NCI-H1930 (cell line): ENCODE measurements at places on chromosomes 5 and 9.

DNA sequence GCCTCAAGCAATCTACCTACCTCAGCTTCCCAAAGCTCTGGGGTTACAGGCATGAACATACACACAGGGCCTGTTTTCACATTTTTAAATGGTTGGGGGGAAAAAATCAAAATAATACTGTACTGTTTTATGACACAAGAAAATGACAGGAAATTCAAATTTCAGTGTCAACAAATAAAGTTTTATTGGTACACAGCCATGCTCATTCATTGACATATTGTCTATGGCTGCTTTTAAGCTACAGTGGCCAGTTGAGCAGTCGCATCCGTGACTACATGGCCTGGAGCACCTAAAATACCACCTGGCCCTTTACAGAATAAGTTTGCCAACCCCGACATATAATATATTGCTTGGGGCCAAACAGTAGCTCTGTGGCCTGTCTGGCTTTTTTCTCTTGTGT, 56.4 kb upstream of the GGTA1 start:
- no peak for DNase-seq

- no peak for DNase-seq
These were observed 45.3 kb downstream of the FNIP1 start for GRCh38 chr5:131751506-131751905.

DNA sequence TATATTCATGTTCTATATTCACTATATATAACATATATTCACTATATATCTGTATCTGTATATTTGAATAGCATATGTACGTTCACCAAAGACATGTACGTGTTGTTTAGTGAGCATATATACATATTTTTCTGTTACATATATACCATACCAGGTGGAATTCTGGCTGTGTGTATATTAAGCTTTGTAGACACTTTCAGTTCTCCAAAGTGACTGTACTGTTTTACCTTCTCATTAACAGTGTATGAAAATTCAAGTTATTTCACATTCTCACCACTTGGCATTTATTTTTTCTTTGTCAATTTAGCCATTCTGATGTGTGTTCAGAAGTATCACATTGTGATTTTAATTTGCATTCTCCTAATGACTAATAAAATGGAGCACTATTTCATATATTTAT, 52.2 kb downstream of the DROSHA start:
- no peak for DNase-seq

- DNase-seq, result no peak
These were observed 40.6 kb downstream of the EXOC3 start for GRCh38 chr5:483434-484140.

DNA sequence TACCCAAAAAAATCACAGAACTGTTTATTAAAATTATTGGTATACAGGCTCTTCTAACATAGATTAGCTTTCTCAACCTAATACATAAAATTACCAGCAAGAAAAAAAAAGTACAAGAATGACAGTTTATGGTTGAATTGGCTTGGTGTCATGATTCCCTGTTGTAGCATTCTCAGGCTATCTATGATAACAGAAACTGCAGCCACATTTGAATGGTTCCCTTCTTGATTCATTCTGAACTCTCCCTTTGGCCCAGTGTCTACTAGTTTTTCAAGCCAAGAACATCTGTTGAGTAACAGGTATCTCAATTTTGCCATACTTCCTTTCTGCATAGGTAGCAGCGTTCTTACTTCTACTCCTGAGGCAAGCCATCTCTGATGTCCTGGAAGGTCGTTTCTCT, 3.0 kb downstream of the SPIN1 start:
- DNase-seq, result no peak

- no peak for DNase-seq
These were observed 70.8 kb downstream of the WWC1 start for GRCh38 chr5:168362097-168362885.

DNA sequence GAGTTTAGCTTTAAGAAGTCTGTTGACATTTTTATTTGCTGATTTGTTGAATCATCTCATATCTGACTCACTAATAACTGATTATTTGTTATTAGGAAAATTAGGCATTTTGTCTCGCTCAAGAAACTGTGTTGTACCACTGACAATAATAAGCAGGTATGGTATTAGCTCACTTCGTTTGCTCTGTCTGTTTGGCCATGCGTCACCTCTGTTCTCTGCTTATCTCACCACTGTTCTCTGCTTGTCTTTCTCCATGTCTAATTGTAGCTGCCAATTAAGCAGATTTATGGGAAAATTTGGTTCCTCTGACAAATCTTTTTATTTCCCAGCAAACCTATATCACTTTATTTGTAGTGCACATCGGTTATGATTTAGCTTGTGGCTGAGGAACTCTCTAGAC, 138.9 kb downstream of the WDR41 start:
- DNase-seq, result no peak

DNA sequence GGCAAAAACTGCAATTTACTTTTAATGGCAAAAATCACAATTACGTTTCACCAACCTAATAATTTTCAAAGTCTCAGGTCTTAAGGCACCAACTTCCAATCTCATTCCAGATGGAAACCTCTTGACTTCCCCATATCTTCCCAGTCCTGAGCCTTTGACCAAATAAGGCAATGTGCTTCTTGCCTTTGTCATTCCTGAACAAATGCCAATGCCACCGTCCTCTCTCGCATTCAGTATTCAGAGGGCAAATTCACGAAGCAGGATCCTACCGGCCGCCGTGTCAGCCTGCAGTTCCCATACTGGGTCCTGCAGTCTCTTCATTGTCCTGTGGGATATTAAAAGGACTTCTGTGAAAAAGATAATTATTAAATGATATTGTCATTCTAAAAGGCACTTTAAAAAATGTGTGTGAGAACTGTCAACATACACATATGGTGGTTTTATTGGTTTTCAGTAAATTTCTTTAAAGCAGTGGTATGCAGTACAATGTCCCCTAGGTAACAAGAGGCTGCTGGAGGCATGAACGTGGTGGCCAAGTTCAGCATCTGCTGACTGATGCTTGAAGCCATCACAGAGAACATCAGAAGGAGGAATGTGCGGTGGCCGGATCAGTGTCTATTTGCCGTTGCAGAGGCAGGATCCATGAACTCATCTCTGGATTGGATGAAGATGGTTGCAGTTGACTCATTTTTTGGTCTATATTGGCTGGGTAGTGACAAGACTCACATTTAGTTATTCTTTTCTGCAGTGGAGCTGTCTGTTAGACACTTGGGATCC, 101.4 kb upstream of the IRX4 start:
- no peak for DNase-seq

DNA sequence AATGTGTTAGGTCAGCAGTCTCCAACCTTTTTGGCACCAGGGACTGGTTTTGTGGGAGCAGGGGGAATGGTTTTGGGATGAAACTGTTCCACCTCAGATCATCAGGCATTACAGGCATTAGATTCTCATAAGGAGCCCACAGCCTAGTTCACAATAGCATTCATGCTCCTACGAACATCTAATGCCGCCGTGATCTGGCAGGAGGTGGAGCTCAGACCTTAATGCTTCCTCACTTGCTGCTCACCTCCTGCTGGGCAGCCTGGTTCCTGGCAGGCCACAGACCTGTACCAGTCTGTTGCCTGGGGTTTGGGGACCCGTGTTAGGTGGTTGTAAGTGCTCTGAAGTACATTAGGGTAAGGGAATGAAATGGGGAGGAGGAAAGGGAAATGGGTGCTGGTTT, 9.7 kb upstream of the CTNNA1 start:
- no peak for DNase-seq

DNA sequence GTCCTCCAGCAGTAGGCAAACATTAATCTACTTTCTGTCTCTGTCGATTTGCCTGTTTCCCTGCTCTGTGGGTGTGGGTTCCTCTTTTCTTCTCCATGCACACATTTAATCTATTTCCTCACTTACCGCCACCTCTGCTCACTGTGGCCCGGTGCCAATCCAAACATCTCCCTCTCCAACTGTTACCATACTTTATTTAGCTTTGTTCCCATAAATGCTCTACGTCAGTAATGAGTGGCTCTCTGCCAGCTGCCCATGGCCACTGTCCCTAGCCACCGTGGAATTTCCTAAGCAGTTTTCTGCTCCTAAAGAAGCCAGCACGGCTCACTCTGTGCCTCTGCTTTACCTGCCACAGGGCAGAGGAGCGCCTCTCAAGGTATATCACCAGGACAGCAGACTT, 19.5 kb upstream of the GOLPH3 start:
- peak; percentile 58 for DNase-seq

GRCh38 chr5:37005252-37005651, 128.7 kb downstream of the NIPBL start:
- no peak for DNase-seq

DNA sequence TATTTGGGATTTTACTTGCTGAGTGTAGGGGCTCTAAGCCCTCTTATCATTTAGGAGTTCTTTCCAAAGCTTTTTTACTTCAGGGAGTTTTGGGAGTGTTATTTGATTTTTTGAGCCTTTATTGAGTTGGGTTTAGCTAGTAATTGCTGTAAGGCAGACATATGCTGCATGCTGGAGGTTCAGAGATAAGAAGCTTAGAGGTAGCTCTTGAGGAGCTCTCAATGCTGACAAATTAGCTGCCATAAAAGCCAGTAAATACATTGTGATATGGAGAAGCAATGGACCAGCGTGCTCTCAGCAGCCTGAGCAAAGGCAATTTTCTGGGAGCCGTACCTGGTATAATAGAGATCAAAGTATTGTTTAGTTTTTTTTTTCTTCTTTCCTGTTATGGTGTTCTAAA, 11.6 kb downstream of the ARHGEF28 start:
- no peak for DNase-seq

- DNase-seq, result no peak
These were observed 70.3 kb upstream of the MAP1B start for GRCh38 chr5:72036951-72037350.

- DNase-seq, result peak; percentile 44
These were observed 148.4 kb downstream of the MAPKAP1 start for GRCh38 chr9:125558453-125559092.

GRCh38 chr5:24643880-24644279, 898 bp downstream of the CDH10 start:
- no peak for DNase-seq

DNA sequence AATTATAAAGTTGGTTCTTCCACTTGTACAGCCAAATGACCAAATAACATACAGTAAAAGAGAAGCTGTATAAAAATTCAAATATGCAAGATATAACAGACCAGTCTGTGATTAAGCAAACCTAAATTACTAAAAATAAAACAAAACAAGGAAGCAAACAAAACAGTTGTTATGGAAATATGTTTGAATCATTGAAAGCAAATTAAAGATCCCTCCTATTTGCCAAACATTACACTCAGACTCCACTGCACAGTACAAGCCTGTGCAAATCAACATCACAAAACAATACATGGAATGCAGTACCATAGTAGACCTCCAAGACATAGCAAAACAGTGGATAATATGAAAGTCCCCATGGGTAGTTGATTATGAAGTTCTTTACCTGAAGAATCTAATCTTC, 288.1 kb upstream of the PTGER4 start:
- no peak for DNase-seq

GRCh38 chr5:76050134-76050533, 33.0 kb upstream of the SV2C start:
- no peak for DNase-seq

DNA sequence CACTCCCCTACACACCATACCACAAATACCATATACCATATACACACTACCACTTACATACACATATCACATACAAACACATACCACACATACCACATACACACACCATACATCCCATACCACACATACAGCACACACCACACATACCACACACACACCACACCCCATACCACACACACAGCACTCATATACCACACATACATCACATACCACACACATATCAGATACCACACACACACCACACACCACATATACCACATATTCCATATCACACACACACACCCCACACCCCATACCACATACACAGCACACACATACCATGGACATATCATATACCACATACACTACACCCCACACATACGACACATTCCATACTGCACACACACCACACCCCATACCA, 276.6 kb downstream of the GADD45G start:
- no peak for DNase-seq

GRCh38 chr5:132434416-132435286, 55.9 kb downstream of the IRF1 start:
- no peak for DNase-seq

GRCh38 chr9:132622159-132622558, 39.8 kb downstream of the BARHL1 start:
- no peak for DNase-seq

GRCh38 chr5:171418982-171419687, at the start of gene FGF18:
FGF18 (plus strand) TSS chr5:171419647; CDS start chr5:171420200, 553 bp downstream.
- DNase-seq, result peak; percentile 35

- DNase-seq, result no peak
These were observed 278.8 kb downstream of the GAS1 start for GRCh38 chr9:86668488-86668887.

DNA sequence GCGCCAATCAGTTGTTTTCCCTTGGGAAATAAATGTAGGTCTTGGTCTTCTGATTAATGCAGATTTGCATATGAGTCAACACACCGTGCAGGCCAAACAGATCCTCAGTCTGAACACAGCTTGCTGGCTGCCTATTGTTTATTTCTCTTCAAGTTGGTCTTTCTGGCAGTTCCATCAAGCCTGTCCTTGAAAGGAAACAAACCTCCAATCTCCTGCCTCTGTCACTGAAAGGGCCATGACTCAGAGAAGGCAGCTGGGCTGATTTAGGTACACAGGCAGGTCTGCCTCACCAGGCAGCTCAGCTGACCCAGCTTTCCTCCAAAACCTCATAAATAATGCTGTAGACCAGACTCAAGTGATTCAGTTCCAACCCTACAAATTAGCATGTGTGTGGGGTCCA, 175.9 kb downstream of the MAN2A1 start:
- DNase-seq, result no peak

GRCh38 chr5:68070591-68071281, 144.8 kb upstream of the PIK3R1 start:
- no peak for DNase-seq

DNA sequence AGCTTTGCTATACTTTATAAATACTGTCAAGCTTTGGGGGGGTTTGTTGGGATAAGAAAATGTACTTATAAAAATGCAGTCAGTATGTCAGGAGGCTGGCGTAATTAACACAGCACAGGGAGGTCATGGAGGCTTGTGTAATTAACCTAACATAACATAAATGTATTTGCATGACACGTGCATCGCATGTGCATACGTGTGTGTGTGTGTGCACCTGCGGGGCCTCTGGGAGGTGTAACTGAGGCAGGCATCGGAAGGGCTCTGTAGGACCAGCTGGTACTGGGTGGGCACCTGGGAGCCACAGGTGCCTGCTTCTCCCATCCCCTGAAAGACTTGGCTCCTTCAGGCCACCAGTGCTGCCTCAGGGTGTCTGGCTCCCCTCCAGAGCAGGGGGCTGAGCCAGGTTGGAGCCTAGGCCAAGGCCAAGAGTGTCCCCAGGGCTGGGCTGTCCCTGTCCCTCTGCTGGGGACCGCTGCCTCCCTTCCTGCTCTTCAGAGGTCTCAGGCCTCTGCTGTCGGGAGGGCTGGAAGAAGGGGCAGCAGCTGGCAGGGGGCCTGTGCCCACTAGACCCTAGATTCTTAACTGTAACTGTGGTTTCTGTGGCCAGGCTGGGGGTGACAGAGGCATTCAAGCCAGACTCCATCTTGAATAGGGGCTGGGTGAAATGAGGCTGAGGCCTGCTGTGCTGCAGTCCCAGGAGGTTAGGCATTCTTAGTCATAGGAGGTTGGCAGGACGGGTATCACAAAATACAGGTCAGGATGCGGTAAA, 9.0 kb downstream of the FCN2 start:
- no peak for DNase-seq
